ENCODE measurements at places on chromosomes 11 and 22.

GRCh38 chr11:76086743-76087635 lies 119.3 kb downstream of the WNT11 start:
- no peak for DNase-seq

DNA sequence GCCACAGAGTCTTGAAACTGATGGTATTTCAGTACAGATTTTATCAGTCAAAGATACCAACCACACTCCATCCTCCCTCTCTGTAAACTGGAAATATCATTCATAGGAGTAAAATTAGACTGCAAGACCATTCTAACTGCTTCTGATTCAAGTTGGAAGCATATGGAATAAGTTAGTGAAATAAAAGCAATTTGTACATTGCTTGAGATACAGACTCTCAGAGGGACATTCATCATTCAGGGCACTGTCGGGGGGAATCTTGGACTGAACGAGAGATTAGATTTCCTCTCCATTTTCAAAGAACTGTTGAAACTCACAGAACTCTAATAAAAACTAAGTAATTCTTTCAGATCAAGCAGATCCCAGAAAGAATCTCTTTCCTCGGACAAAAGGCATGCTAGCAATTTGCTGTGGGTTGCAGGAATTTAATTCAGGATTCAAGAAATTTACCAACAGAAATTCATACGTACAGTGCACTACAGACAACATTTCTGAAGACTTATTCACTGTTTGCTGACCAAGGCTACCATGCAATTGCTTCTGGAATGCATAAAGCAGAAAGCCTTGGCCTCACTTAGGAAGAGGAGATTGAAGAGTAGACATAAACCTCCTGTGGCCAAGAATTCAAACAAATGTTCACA lies 34.1 kb downstream of the PAMR1 start:
- no peak for DNase-seq

DNA sequence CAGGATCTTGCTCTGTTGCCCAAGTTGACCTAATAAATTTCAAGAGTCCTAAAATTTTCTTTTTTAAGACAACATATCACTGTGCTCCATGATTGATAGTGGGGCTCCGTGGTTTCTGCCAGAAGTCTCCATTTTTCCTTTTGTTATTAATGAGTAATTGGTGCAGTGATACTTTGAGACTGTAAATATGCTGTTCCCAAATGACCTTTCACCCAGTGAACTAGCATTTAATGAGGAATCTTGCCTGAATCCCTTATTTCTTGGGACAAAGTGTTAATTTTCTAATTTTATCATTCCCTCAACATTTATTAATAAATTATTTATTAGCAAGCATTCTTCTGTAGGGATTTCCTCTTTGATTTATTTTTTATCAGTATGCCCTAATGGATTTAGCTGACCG lies 2.3 kb upstream of the DHCR7 start:
- DNase-seq = no peak

DNA sequence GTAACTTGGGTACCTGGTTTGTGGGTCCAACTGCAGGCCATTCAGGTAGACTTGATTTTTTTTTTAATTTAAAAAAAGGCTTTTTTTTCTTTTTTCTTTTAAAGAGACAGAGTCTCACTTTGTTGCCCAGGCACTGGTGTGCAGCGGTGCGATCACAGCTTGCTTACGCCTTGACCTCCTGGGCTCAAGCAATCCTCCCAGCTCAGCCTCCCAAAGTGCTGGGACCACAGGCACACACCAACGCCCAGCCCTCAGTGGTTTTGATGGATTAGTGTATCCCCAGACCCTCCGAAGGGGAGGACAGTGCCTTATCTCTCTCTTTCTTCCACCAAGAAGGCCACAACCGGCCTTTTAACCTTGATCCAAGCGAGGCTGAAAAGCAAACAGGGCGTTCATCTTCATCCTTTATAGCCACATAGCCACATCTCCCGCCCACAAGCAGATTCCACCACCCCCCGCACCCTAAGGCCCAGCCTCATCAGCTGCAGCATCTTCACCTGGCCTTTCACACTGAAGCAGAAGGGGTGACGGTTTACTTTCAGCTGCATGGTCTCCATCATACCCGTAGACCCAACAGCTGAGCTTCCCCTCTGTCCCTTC lies 17.6 kb upstream of the COMT start:
- DNase-seq = no peak

DNA sequence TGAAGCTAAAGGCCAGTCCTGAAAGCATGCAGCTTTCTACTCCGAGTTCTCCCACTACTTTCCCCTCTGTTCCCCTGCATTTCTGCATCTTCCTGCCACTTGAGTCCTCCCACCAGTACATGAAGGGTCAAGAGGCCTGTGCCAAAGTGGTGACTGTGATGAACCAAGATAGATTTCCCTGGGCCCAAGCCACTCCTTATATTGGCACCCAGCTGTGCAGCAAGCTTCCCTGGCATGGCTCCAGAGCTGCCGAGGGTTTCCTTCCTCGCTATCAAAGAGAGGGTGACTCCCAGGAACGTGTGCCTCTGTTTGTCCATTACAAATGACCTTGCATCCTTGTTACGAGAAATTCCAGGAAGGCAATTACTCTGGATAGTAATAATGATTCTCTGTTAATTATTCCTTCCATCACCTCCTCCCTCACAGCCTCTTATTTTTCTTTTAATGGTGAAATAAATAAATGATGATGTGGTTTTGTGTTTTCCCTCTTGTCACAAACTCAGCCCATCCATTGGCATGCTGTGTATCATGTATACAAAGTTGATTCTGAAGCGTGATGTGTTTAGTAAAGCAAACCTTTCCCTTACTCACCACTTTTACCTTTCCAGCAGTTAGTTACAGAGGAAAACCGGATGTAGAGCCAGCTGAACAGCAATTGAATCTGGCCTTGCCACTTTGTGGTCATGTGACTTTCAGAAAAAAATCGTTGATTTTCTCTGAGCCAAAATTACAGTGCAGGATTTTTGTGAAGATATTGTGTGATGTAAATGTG lies 8.3 kb downstream of the SRSF8 start:
- no peak for DNase-seq

DNA sequence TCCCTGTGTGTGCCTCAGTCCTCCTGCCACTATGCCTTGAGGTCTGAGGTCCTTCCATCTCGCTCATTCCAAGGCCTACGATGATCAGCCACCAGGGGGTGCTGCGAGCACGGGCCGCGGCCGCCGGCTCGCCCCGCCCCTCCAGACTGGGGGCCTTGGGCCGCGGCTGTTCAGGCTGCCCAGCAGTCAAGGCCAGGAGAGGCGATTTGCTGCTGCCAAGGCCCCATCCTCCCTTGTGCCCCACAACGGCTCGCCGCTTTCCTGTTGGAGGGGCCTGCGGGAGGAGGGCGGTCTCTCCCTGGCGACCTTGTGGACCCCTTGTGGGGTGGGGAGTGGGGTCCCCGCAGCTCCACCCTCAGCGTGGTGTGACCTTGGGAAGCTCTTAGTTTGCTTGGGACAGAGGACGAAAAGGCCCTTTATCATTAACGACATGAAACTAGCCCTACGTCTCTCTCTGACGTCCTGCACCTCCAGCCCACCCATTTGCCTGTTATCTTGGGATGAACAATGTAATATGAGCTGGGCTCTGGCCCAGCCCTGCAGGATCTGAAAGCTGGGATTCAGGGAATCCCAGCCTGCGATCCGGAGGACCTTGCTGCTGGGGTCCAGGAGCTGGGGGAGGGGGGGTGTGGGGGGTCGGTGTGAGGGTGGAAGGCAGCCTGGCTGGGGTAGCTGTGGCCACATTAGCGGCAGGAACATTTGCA lies 5.3 kb upstream of the GALR3 start:
- peak; percentile 71 for DNase-seq

DNA sequence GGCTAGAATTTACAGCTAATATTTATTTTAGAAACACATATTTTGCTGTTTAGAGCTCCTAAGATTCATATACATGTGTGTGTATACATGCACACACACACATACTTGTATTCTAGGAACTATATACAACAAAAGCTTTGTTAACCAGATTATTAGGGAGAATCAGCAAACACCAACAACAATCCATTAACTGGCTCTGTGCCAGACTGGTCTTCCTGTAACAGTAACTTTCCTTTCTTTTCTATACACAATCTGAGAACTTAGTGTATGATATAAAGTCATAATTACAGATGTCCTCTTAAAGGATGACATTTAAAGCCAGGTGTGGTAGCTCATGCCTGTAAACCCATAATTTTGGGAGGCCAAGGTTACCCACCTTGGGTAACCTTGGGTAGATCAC lies 49.5 kb upstream of the CLNS1A start:
- DNase-seq = no peak

Measured in stimulated activated CD4-positive, alpha-beta T cell treated with anti-CD3 and anti-CD28 coated beads, TNF-alpha, amount 100 ng/mL, for 4 hours (primary cell).